ENCODE measurements at places on chromosomes 3 and 15. TPM values are rescaled to one million over a fixed set of nuclear protein-coding genes. Genes with fewer than 3 reads are reported as not detected.
A peak's percentile ranks its signal among the peaks of the same experiment; 100 is the strongest.

GRCh38 chr15:64842096-64842939, 603 bp downstream of the PLEKHO2 start:
- peak; percentile 42 for DNase-seq

DNA sequence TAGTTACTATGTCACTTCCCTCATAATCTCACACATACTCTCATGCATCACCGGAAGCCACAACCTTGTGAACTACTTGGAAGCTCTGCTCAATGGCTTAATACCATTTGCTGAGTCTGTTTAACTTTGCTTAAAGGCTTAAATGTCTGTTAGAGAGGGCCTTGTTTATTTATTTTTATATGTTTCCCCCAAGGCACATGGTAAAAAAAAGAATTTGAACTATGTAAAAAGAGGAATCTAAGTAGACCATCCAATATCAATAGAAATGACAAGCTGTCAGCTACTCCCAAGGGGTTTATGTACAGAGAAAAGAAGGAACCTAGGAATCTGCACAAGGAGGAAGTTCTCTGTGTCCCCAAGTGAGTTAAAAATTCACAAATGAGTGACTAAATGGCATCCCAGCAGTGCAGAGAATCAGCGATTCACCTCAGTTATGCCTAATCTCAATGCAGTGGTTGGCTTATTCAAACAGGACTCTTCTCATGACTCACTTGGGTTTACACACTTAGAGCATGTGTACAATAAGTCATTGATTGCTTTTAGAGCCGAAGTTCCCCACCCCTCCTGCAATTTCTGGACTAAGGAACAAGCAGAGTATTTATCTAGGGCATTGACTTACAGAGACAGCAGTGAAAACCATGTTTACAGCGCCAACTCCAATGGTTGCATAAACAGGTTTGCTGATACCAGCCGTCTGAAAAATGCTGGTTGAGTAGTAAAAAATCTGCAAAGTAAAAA, 24.4 kb downstream of the SLC2A2 start:
- DNase-seq = no peak

GRCh38 chr15:86236356-86237110, 156.9 kb downstream of the AGBL1 start:
- no peak for DNase-seq

The ROPN1 gene
- not detected for total RNA-seq

DNA sequence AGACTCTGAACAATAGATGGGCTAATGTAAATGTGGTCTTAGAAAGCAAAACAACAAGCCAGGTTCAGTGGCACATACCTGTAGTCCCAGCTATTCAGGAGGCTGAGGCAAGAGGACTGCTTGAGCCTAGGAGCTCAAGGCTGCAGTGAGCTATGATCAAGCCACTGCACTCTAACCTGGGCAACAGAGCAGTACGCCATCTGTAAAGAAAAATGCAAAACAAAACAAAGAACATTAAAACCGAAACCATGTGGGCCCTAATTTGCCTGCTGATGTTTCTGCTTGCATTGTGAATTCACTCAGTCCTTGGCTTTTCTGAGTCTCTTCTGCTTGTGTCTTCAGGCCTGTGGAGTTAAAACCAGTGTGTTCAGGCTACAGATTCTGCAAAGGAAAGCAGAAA, 56.7 kb downstream of the CCNL1 start:
- DNase-seq = no peak

- peak; percentile 51 for DNase-seq
Observed at GRCh38 chr3:72818092-72818773, 30.0 kb downstream of the SHQ1 start.

- no peak for DNase-seq
Observed at GRCh38 chr3:84140631-84141030, 818.2 kb upstream of the CADM2 start.

- DNase-seq = peak; percentile 59
Observed at GRCh38 chr3:167876620-167877281, 141.2 kb downstream of the SERPINI1 start.

DNA sequence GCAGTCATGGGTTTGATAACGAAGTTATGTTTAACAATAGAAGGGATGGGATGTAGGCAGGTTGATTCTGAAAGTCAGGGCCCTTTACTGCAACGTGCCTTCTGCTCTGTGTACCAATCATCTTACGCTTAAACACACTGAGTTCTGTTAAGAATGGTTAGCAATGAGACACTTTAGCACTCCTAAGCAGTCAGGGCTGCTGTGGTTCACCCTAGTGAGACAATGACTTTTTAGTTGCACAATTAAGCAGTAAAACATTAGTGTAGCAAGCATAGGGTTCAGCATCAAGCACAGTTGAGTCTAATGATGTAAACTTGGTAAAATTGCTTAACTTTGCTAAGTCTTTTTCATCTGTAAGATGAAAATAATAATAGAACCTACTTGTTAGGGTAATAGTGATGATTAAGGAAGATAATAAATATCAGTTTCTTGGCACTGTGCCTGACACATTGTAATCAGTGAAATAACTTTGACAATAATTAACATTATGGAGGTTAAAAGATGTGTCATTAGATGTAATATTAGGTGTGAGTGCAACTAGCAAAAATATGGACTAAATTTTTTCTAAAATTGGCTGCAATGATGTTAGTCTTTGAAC, 484.2 kb upstream of the THBS1 start:
- no peak for DNase-seq

The SMAD6 gene
- 46.3 TPM for total RNA-seq

The CFAP20DC gene
- 2.0 TPM for total RNA-seq

The DNAH12 gene
- 1.1 TPM for total RNA-seq

DNA sequence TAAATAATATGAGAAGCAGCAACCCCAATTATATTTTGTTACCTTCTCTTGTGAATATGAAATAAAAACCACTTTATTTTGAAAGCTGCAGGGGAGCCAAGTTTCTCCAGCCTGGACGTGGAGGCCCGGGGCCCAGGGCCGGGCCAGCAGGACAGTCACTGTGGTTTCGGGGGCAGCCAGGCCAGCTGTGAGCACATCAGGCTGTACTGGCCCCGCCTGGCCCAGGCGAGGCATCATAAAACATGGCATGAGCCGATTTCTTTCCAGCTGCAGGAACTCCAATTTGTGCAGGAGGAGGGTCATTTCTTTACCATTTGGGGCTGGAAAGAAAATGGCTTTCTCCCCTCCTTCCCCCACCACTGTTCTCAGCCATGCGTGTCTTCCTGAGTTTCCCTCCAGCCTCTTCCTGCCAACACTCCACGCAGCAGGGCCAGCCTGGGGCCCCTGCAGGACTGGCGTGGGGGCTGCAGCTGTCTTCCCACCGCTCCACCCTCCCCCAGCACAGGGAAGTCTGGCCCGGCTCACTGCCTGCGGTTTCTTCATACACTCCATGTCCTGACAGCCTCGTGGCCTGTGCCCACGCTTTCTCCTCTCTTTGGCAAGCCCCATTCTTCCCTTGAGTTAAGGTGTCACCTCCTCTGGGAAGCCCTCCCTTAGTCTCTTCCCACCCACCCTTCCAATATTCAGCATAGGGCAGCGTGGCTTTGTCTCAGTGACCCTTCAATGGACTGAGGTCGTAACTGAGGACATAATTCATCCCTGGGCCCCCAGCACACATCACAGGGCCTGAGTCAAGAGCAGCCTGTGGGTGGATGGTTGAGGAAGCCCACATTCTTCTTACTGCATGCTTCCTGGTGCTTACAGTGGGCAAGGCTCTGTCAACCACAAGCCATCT, 135.8 kb downstream of the CHSY1 start:
- peak; percentile 36 for DNase-seq

GRCh38 chr3:86989006-86989405, 1.9 kb downstream of the VGLL3 start:
- no peak for DNase-seq

DNA sequence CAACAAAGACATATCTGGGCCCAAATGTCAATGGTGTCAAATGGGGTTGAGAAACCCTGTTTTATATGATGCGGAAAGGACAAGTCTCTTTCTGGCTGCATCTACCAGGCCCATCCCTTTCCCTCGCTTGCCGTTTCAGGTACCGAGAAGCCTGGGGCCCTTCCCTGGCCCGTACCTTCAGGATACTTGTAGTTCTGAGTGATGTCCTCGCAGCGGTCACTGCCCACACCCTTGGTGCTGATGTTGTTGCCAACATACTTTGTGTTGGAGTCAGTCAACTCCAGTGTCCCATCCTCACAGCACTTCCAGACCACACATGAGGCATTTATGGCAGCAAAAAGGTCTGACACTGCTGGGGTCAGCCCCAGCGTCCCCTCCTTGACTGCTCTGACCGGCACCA, 13.8 kb downstream of the EPB42 start:
- no peak for DNase-seq

DNA sequence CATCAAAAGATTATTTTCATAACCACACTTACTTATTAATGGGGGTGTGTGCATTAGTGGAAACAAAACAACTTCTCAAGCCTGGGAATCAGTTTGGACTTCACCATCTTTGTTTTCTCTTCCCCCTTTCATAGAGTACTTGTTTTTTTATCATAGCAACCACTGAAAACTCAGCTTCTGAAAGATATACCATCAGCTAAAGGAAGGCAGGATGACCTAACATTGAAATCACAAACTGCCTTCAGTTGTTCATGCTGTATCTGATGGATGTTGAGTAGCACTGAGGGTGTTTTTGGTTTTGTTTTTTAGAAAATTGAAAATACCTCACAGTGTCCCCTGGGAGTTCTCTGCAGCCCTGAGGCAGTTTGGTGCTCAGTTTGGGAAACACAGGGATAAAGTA, 46.5 kb downstream of the NEK10 start:
- DNase-seq = no peak
